NCI-H1417 treated with DMSO at 0.1 percent for 48 hours (cell line): ENCODE measurements at places on chromosomes 5 and 9.

GRCh38 chr5:91382530-91383026 lies 539 bp downstream of the ARRDC3 start:
- no peak for DNase-seq

DNA sequence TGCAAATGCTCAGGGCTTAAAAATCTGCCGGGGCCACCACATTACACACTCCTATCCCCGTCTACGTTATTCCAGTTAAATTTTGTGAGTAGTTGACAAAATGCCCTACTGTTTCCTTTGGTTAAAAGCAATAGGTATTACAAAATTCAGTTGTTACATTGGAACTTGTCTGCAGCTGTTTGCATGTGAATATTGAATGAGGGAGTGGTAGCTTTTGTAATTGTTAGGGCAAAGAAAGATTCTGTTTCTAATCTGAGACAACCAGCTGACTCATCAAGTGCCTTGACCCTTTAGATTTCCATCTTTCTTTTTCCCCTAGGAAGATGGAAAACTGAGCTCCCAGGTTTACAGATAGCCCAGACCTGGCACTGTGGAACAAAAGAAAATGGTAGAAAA lies 30.2 kb downstream of the MAML1 start:
- no peak for DNase-seq

GRCh38 chr9:85730916-85731630 lies 10.7 kb downstream of the AGTPBP1 start:
- DNase-seq, result no peak

DNA sequence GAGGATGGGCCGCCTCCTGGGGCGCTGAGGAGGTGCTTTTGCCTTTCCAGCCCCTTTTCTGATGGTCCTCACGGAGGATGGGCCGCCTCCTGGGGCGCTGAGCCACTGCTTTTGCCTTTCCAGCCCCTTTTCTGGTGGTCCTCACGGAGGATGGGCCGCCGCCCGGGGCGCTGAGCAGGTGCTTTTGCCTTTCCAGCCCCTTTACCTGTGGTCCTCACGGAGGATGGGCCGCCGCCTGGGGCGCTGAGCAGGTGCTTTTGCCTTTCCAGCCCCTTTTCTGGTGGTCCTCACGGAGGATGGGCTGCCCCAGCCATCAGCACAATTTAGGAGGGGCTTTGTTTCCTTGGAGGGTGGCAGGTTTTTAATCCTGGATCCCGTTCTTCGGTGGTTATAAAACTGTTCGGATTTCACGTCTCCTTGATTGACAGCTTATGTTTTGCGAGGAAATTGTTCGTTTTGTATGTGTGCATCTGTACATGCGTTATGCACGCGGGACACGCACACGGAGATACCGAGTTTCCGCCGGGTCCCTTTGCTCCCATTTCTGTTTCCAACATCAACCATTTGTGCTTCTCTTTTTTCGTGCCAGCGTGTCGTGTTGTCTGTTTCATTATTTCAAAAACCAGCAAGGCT lies 34.7 kb upstream of the SLC9A3 start:
- DNase-seq, result no peak

DNA sequence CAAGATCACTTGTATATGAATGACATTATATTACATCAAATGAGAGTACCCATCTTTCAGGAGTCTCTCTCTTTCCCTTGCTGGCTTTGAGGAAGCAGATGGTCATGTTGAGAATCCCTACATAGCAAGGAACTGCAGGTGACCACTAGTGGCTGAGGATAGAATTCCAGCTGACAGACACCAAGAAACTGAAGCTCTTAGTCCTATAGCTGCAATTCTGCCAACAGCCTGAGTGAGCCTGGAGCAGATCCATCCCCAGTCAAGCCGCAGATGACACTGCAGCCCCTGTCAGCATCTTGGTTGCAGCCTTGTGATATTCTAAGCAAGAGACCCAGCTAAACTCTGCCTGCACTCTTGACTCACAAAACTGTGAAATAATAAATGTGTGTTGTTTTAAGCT lies 531.5 kb downstream of the CSNK1G3 start:
- no peak for DNase-seq

DNA sequence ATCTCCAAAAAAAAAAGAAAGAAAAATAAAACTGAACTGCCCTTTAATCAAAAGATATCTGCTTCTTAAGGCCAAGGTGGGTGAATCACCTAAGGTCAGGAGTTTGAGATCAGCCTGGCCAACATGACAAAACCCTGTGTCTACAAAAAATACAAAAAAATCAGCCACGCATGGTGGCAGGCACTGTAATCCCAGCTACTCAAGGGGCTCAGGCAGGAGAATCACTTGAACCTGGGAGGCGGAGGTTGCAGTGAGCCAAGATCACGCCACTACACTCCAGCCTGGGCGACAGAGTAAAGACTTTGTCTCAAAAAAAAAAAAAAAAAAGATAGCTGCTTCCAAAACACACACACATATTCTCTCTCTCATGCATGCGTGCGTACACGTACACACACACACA lies 17.8 kb downstream of the SCAI start:
- no peak for DNase-seq

DNA sequence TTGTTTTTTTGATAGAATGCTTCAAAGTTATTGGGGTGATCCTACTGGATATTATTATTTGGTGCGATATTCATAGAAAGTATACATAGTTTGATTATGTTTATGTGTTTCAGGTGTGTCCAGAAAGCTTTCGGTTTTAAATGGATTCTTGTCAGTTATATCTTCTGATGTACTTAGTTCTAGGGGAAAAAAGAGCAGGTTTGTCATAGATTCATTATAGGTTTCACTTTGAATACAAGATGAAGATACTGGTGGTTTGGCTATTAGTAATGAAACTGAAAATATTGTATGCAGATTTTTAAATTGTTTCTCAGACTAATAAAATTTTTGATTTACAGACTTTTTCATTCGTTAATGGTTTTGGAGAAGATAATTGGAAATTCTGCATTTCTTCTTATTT lies 98.9 kb downstream of the MAN2A1 start:
- no peak for DNase-seq

- DNase-seq, result no peak
These were observed 2.8 kb upstream of the SARDH start for GRCh38 chr9:133740911-133741310.

- no peak for DNase-seq
These were observed 739 bp downstream of the CARD9 start for GRCh38 chr9:136372561-136373299.

- no peak for DNase-seq
These were observed 38.9 kb downstream of the MED27 start for GRCh38 chr9:132040808-132041207.
